ENCODE measurements at places on chromosomes 13 and 19.

- no peak for DNase-seq
Measured at GRCh38 chr19:8392017-8392591, 1.9 kb downstream of the RAB11B start.

- no peak for DNase-seq
Measured at GRCh38 chr13:90108547-90108946, 1238.9 kb upstream of the MIR17HG start.

DNA sequence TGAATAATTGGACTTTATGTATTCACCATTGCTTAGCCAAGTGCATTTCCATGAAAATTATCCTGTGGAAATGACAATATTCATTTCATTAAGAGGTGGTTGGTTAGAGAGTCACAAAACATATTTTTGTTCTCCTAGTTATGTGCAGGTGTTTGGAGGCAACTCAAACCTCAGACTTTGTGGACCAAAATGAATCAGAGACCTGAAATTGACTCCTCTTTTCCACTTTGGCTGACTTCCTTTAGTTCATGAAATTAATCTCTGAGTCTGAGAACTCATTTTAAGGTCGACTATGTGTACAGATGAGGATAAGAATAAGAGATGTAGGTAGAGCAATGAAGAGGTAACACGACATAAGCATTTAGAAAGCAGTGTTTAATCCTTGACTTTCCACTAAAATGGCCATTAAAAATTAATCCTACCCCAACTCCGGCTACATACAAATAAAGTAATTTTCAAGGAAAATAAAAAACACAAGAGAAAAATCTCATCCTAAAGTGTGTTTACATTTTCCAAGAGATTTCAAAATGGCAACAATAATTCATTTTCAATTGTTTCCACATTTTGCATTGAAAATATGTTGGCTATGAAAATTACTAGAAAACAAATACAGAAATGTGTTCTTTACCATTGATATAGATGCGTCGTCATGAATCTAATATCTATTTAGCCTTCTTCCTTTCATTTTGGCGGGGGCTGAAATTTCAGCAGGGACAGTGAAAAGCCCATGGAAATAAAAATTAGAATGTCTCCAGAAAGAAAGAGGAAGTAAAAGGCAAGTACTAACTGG is 185.4 kb upstream of the CSNK1A1L start:
- DNase-seq = no peak

- no peak for DNase-seq
Measured at GRCh38 chr13:33087091-33087490, 70.9 kb downstream of the KL start.

- DNase-seq = peak; percentile 89
Measured at GRCh38 chr19:2578901-2579677, 103.2 kb downstream of the GADD45B start.

GRCh38 chr13:26061947-26062346 is 10.1 kb upstream of the SHISA2 start:
- peak; percentile 63 for DNase-seq

DNA sequence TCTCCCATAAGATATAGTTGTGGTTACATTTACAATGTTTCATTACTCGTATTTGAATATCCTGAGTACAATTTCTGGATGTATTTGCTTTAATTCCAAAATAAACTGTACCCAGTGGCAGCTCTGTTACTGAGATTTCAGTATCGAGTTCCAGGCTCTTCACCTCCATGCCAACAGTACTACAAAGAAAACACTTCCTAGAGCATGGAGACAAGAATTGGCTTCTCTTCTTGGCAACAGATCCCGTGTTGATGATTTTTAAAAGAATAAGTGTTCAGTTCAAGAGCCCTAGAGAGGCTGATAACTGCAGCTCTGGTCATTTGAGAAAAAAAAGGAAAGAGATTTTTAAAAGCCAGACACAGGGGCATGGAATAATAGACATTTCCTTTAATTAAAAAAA is 302.8 kb downstream of the EFNB2 start:
- no peak for DNase-seq

Data from AG08395 (cell line).